Activated CD4-positive, alpha-beta memory T cell treated with anti-CD3 and anti-CD28 coated beads for 36 hours (primary cell): ENCODE measurements at places on chromosomes 6 and 20. TPM values are rescaled to one million over a fixed set of nuclear protein-coding genes. Genes with fewer than 3 reads are reported as not detected.

GRCh38 chr6:111952274-111952673, 79.0 kb upstream of the FYN start:
- peaks cover 5% of the 10 kb centered on the region for H3K4me1 ChIP-seq
- no peaks in the 10 kb centered on the region for H3K27me3 ChIP-seq
- H3K27ac ChIP-seq, result no peak overlapping the region

GRCh38 chr20:2890742-2891141, 17.5 kb downstream of the PTPRA start:
- DNase-seq, result no peak
- peaks cover 12% of the 10 kb centered on the region for H3K36me3 ChIP-seq
- peaks cover 44% of the 10 kb centered on the region for H3K4me1 ChIP-seq
- no peak overlapping the region for H3K4me3 ChIP-seq
- no peak overlapping the region for H3K27ac ChIP-seq
- H3K27me3 ChIP-seq, result no peaks in the 10 kb centered on the region

DNA sequence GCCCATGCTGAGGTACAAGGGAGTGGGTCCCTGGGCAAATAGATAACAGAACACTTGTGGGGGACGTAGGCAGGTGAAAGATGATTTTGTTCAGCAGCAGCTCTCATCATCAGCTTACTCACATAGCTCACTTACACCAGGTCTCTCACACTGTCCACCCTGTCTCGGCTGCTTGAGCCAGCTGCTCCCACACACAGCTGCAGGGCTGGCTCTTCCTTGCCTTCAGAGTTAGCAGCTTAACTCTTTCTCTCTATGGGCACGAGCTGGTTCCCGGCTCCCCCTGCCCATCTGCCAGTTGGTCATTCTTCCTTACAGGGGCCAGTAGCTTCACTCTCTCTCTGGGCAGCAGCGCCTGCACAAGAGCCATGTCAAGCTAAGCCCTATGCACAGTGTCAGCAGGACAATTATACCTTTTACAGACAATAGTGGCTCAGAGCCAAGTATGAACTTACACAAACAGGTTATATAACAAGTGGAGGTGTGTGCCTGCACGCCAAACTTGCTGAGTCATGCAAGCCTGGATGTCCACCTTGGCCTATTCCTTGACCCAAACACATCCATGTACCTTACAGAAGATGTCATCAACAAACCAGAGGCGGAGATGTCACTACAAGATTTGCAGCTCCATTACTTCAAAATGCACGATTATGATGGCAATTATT, 18.7 kb downstream of the ZNF391 start:
- H3K27ac ChIP-seq, result no peak overlapping the region
- no peaks in the 10 kb centered on the region for H3K27me3 ChIP-seq
- H3K36me3 ChIP-seq, result peaks cover 16% of the 10 kb centered on the region
- no peak for DNase-seq
- H3K4me3 ChIP-seq, result no peak overlapping the region
- H3K4me1 ChIP-seq, result no peaks in the 10 kb centered on the region

Gene SLC35B2
- 16.8 TPM for total RNA-seq

Gene FNDC11
- total RNA-seq, result 0.55 TPM

GRCh38 chr6:10558565-10558964, 37.4 kb downstream of the GCNT2 start:
- no peaks in the 10 kb centered on the region for H3K4me1 ChIP-seq
- H3K27me3 ChIP-seq, result no peaks in the 10 kb centered on the region
- H3K36me3 ChIP-seq, result peaks cover 3% of the 10 kb centered on the region
- H3K27ac ChIP-seq, result no peak overlapping the region
